ENCODE measurements at places on chromosomes 3 and 15. TPM values are rescaled to one million over a fixed set of nuclear protein-coding genes. Genes with fewer than 3 reads are reported as not detected.
A peak's percentile ranks its signal among the peaks of the same experiment; 100 is the strongest.

DNA sequence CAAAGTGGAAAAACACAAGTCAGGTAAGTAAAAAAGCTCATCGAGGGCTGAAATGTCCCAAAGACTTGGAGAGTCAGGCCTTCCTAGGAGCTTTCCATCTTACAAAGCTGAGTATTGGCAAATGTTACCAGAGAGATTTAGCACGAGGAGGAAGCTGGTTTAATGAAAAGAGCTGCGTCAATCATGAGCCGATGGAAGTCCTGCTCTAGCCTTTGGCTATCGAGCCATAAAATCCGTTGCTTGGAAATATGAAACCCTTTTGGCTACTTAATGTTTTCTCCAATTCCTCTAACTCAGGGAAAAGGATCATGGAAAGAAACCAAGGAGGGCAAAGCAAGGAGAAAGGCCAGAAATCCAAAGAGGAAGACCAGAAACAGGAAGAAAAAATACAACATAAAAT is 1074.6 kb downstream of the FHIT start:
- no peak for DNase-seq

INSYN1 gene
- 1.7 TPM for total RNA-seq

- no peak for DNase-seq
Observed at GRCh38 chr15:36218991-36219390, 360.4 kb upstream of the CDIN1 start.

TP63 gene
- not detected for total RNA-seq

KLHL25 gene
- 10.4 TPM for total RNA-seq

DNA sequence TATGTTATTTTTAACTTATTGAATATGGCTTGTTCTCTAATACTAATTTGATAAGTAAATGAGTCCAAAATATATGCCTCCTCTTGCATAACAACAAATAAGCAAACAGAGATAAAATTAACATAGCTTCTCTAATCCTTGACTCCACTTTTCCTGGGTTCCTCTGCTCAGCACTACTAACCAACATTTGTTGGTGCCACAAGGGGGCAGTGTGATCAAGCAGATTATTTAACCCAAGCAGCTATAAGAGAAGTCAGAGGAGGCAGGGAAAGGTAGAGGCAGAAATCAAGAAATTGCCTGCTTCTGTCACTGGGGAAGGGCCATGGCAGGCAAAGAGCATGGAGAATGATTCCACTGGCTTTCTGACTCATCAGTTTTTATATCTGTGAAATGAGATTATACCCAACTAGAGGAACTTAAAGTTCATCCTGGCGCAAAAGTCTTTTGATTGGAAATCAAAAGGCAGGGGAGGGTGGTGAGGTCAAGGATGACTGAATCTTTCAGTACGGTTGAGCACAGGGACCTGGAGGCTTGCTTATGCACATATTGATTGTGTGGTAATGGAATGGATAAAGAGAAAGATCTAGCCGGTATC is 152.2 kb downstream of the IGSF11 start:
- DNase-seq = peak; percentile 65

DNA sequence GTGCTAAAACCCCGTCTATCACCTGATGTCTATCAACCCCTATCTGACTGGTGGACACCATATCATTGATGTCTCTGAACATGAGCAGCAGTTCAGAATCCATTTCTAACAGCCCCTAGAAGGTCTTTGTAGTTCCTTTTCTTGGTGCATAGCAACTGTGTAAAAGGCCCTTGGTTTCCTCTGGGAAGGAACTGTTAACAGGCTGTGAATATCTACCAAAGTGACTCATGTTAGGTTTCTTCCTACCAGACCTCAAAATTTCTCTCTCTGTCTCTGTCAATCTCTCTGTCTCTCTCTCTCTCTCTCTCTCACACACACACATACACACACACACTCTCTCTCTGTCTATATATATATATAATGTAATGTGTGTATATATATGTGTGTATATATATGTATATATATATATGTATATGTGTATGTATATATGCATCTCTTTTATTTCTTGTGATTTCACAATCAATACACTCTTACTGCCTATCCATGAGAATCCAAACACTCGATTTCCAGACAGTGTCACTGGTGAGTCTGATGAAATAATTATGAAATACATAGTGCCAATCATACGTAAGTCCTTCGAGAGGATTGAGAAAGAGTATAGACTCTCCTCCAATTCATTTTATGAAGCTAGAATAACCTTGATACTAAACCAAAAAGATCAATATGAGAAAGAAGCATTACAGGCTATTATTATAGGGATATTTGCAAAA is 335.9 kb upstream of the SLCO3A1 start:
- DNase-seq = no peak

DNA sequence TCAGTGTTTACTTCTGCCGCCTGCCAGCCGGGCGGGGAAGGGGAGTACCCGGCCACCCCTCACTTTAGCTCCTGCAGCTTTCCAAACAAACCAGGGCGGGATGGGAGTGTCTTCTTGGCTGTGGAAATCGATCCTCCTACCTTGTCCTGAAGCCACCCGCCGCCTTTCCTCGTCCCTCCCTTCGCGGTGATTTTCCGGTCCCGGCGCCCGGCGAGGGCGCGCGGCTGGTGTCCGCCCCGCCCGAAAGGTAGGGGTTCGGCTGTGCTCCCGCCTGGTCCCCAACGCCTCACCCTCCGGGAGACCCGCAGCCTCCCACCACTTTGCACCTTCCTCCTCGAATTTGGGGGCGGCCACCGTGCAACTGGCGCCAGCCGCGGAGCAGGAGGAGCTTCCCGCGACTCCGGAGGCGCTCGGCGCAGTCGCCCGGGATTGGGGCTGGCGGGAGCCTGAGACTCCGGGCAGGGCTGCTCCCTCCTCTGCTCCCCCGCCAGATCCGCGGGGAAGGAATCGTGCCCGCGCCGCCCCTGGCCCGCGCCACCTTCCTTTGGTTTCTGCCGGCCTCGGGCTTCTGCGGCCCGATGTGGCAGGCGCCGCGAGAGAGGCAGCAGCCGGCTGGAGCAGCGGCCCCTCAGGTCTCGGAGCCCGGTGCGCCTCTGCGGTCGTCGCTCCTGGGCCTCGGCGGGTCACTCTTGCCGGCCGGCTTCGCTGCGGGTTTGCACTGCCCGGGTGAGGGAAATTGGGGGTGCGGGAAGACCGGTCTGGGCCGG is 30.7 kb upstream of the ST3GAL6 start:
- DNase-seq = peak; percentile 23

DNA sequence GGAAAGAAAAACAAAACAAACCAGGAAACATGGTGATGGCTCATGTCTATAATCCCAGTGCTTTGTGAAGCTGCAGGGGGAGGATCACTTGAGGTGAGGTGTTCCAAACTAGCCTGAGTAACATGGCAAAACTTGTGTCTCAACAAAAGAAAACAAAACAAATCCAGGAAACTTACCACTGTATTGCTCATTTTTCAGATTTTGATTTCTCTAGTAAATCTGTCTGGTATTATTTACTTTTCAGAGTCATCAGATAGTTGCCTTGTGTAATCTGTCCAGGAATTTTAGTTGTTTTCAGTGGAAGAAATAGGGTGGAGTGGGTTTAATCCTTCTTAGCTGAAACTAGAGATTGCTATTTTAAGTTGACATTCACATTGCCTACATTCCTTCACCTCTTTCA is 91.8 kb upstream of the ALCAM start:
- DNase-seq = no peak

DNA sequence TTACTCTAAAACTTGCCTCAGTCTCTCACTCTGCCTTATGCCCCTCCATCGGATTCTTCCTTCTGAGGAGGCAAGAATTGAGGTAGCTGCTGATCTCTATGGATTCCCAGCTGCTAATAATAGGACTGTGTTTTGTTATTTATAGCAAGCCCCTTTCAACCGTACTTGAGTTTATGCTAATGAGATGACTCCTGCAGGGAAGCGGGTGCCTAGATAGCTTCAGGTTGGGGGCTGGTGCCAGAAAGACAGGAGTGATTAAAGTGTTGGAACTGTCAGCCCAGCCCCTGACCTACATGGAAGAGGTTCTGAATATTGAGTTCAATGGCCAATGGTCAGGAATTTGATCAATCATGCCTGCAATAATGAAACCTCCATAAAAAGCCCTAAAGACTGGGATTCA is 21.8 kb upstream of the LIMD1 start:
- DNase-seq = no peak

MYLK gene
- total RNA-seq = 299 TPM

- no peak for DNase-seq
Observed at GRCh38 chr3:37957539-37957936, 33.0 kb upstream of the VILL start.

- no peak for DNase-seq
Observed at GRCh38 chr3:46097691-46098241, 70.5 kb upstream of the XCR1 start.

PAQR5 gene
- 80.0 TPM for total RNA-seq

DNA sequence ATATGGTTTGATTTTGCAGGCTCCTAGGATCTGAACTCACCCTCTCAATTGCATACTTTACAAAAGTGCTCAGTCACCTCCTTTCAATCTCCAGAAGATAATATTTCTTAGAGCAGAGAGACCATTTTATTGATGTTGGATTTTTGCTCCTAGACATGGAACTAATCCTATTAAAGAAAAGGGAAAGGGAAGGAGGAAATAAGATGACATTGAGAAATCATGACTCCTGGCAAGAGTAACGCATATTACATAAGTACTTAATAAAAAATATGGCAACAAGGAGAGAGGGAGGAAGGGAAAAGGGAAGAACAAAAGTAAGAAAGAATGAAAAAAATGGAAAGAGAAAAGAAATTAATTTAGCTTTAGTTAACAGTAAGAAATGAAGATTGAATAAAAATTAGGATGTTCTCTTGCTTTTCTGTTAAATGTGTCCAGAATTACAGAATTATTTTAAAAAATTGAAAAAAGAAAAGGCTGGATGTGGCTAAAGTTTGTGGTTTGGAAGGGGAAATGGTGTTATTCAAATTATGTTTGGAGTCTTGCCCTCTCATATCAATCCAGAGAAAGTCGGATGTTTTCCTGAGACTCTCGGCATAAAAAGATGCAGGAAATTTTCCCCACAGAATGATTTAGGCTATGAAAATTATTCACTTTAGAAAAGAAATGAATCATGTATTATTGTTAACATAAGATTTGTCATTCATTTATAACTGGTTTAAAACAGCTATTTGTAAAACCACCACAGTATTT is 474.0 kb downstream of the FGF12 start:
- no peak for DNase-seq

DNA sequence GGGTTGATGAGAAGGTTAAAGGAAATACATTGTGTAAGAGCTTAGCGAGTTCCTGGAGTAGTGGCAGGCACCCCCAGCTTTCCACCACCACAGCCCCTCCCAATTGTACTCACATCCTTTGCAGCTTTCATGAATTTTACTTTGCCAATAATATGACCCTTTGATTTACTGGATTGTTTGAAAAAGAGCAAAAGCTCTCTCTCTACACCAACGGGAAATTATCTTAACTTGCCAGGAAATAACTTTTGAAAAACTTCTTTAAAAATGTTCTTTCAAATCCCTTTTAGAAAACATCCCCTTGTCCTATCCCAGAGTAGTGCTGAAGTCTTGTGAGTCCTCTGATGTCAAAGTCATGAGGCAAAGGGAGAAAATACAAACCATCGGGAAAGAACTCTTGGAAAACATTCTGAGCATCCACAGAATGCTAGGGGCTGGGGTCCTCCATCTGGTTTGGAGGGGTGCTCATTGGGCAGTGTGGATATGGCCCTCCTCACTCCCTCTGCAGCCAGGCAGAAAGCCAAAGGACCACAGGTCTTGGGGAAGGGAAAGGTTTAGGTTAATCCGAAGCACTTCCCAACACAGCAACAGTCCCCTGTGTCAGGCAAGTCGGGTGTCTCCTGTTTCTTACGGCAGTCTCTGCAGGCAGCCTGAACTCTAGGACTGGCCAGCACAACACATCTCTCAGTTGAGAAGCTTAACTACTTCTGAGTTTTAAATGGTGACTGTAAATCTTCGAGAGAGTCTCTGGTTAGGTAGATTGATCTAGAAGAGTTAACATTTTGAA is 36.5 kb downstream of the BOC start:
- DNase-seq = no peak

FBXO40 gene
- not detected for total RNA-seq

GRCh38 chr15:89677381-89677780 is 1.8 kb downstream of the PLIN1 start:
- DNase-seq = no peak

DNA sequence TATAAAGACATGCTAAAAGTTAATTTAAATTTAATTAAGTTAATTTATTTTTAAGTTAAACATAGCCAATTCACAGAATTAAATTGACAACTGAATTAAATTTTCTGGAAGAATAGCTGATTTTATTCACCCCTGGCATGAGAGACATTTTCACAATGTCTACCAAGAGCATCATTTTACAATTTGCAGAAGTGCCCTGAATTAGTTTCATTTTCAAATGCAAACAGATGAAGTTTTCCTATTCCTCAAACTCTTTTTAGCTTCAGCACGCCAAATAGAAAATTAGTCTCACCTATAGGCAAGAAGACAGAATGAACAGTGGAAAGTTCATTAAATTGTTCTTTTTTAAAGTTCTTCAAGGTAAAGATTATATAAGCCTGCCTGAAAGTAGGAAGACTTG is 259.3 kb downstream of the ZBBX start:
- no peak for DNase-seq

SLCO3A1 gene
- 4.8 TPM for total RNA-seq

DNA sequence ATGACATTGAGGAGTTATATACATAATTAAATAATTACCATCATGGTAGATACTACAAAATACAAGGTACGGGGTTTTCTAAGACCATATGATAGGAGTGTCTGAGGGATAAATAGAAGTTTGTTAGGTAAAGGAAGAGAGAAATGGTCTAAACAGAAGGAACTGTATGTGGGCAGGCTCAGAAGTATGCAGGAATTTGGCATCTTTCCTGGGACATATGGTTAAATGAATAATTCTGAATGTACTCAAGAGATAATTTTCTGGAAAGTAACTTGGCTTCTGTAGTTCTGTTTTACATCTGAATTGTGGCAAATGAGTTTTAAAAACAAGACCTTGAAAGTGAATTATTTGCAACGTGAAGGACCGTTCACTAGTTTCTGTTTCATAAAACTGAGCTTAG is 17.5 kb downstream of the LMCD1 start:
- DNase-seq = no peak

CHRM5 gene
- not detected for total RNA-seq

DNA sequence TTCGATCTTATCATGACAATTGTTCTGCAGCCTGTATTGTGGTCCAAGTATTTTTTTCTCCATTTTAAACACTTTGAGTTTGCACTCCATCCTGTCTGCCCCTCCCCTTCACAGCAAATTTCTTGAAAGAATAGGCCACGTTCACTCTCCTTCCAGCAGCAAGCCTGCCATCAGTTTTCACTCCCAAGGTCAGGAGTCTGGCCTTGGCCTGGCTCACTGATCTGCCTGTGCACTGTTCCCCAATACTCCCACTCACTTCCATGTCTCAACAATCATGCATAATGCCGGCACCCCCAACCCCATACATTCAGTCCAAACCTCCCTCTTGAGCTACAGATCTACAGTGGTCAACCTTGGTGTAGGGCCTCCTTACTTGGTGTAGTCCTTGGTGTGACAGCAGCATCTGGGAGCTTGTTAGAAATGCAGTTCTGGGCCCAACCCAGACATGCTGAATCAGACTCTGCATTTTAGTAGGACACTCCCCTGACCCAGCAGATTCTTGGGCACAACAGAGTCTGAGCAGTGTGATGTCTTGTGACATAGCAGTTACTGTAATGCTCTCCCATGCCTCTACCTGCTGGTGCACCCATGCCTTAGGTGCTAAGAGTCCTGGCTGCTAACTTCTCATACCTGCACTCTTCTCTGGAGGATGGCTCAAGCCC is 58.3 kb upstream of the XCR1 start:
- DNase-seq = no peak

ITGA11 gene
- total RNA-seq = 0.37 TPM

- DNase-seq = no peak
Observed at GRCh38 chr3:151109286-151109800, 23.9 kb downstream of the MED12L start.

RETNLB gene
- total RNA-seq = not detected
